Fibroblast of upper back skin (primary cell): ENCODE measurements at places on chromosomes 11 and 22.
A peak's percentile ranks its signal among the peaks of the same experiment; 100 is the strongest.

DNA sequence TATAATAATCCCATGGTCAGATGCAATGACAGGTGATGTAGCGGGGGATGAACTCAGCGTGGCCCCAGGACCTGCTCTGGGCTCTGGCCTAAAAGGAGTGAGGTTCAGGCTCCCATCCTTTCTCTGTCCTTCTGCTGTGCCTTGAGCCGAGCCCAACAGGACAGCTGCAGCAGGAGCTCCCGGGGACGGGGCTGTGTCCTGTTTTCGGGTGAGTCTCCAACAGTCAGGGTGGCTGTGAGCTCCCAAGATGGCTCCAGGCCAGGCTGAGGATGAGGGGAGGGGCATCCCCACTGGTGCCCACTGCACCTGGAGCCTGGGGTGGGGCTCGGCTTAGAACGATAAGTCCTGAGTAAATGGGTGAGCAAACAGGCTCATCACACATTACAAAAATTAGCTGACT is 1385.0 kb downstream of the BRD1 start:
- DNase-seq: no peak

DNA sequence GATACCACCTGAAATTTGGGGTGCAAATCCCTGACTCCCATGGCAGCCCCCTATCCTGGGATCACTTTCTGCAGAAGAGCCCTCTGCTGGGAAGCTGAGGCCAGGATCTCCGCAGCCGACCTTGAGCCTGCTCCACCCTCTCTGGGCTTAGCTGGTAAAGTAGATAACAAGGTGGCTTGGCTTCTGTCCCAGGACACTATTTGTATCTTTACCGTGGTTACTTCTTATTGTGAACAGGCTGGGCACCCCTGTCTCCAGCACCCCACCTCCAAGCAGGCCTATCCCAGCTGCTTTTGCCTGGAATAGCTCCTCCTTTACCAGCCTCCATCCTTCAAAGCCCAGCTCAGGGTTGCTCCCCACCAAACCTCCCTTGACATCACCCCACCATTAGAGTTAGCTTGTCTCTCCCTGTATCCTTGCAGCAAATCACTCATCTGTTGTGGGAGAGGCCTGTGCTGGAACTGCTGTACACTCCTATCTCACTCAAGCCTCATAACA is 35.2 kb upstream of the P2RY2 start:
- DNase-seq: no peak

- peak; percentile 65 for DNase-seq
Measured at GRCh38 chr22:28855355-28856094, 27.8 kb upstream of the ZNRF3 start.

- no peak for DNase-seq
Measured at GRCh38 chr11:1232021-1232882, 9.4 kb downstream of the MUC5B start.

GRCh38 chr11:15286465-15286864 is 171.7 kb downstream of the INSC start:
- DNase-seq: peak; percentile 25

DNA sequence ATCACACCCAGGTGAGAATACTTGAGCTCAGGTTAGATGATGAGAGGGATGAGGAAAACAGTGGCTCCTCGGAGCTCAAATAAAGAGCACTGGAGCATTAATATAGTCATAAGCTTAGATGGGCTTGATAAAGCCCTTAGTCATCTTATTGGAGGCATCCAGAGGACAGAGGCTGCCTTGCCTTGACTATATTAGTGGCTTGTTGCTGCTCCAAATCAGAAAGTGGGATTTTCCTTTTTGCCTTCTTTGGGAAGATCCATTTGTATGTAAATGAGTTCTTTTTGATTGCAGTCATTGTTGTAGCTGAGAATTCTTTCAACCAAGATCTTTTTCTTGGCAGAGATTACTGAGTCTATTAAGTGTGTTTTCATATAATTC is 18.9 kb downstream of the ADM start:
- DNase-seq: peak; percentile 36

- DNase-seq: peak; percentile 60
Measured at GRCh38 chr11:79404325-79404724, 36.5 kb downstream of the TENM4 start.

GRCh38 chr11:74696939-74697675 is 34.1 kb downstream of the CHRDL2 start:
- DNase-seq: peak; percentile 88

DNA sequence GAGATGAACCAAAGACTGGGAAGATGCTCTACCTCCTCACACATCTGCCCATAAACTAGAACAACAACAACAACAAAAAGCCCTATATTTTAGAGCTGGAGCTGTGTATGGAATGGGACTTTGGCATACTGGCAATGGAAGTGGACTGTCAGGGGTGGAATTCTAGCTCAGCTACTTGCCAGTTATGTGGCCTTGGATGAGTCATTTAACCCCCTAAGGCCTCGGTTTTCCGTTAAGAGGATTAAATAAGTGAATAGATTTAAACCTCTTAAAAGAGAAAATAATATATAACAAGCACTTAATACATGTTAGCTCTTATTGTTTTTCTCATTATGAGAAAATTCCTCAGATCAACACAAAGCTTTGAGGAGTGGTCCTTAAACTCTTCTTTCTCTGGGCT is 195.0 kb downstream of the KIF18A start:
- DNase-seq: no peak

GRCh38 chr22:28938286-28938833 is 55.0 kb downstream of the ZNRF3 start:
- DNase-seq: no peak

GRCh38 chr22:39294571-39295468 is 24.6 kb downstream of the RPL3 start:
- DNase-seq: no peak

GRCh38 chr22:49582181-49582580 is 245.5 kb downstream of the BRD1 start:
- DNase-seq: no peak

- DNase-seq: no peak
Measured at GRCh38 chr22:46684706-46685105, 53.3 kb downstream of the CERK start.

GRCh38 chr11:102234779-102235439 is 82.4 kb upstream of the BIRC3 start:
- peak; percentile 62 for DNase-seq

DNA sequence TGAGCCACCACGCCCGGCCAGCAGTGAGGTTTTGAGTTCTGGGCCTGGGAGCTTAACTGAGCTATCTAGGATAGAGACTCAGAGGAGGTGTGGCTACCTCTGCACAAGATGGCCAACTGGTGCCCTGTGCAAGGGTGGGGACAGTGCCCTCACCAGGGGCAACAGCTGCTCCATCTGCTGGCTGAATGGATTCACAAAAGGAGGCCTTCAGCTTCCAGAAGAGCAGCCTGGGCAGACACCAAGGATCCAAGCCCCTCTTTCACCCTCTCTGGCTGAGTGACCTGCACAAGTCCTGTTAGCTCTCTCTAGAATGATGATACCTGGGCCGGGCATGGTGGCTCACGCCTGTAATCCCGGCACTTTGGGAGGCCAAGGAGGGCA is 33.5 kb upstream of the BAIAP2L2 start:
- DNase-seq: no peak

GRCh38 chr11:3191586-3192324 is 26.6 kb upstream of the OSBPL5 start:
- DNase-seq: no peak
